ENCODE measurements at places on chromosomes 16 and 17.

- DNase-seq: no peak
Observed at GRCh38 chr17:37417852-37418251, 11.2 kb downstream of the TADA2A start.

- DNase-seq: no peak
Observed at GRCh38 chr17:27218041-27218440, 75.9 kb upstream of the WSB1 start.

DNA sequence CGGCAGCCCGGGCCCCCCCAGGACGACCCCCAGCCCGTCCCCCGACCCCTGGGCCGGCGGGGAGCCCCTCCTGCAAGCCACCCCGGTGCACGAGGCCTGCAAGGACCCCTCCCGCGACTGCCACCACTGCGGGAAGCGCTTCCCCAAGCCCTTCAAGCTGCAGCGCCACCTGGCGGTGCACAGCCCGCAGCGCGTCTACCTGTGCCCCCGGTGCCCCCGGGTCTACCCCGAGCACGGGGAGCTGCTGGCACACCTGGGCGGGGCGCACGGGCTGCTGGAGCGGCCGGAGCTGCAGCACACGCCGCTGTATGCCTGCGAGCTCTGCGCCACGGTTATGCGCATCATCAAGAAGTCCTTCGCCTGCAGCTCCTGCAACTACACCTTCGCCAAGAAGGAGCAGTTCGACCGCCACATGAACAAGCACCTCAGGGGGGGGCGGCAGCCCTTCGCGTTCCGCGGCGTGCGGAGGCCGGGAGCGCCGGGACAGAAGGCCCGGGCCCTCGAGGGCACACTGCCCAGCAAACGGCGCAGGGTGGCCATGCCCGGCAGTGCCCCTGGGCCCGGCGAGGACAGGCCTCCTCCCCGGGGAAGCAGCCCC, 15.6 kb upstream of the ZFPM1 start:
- DNase-seq: peak; percentile 55

- DNase-seq: peak; percentile 62
Observed at GRCh38 chr16:10668322-10669045, 26.2 kb downstream of the TEKT5 start.

- no peak for DNase-seq
Observed at GRCh38 chr16:14419817-14420216, 210.2 kb downstream of the PARN start.

- peak; percentile 65 for DNase-seq
Observed at GRCh38 chr17:81794509-81794908, 9.4 kb upstream of the GCGR start.

GRCh38 chr16:84675423-84675822, 24.4 kb upstream of the USP10 start:
- no peak for DNase-seq

- DNase-seq: no peak
Observed at GRCh38 chr16:81810894-81811538, 31.9 kb downstream of the PLCG2 start.

- DNase-seq: no peak
Observed at GRCh38 chr16:46739934-46740333, 8.2 kb downstream of the MYLK3 start.

DNA sequence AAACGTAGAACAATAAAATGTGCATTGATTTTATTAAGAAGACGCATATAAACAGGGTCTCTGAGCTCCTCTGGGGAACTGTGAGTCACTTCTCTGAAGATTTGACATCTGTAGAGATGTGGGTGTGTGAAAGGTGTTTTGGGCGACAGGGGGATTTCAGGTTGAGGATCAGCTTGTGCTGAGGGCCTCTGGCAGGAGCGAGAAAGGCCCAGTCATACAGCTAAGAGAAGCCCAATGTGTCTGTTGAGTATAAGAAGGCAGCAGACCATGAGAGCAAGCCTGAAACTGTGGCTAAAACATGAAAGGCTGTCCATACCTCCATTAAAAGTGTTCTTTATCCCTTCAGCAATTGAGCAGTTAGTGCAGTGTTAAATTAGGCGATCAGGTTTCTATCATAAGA, 406.5 kb upstream of the MON1B start:
- DNase-seq: no peak

GRCh38 chr16:57822856-57823255, 20.6 kb upstream of the KIFC3 start:
- peak; percentile 28 for DNase-seq

- no peak for DNase-seq
Observed at GRCh38 chr16:58773870-58774269, 39.8 kb upstream of the GOT2 start.

DNA sequence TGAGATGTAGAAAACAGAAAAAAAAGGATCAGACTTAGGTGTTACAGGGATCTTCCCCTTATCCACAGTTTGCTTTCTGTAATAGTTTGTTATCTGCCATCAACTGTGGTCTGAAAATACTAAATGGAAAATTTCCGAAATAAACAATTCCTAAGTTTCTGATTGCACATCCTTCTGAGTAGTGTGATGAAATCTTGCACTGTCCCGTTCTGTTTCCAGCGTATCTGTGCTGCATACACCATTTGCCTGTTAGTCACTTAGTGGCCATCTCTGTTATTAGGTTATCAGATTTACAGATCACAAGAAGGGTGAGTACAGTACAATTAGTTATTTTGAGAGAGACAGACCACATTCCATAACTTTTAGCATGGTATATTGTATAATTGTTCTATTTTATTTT, 185.6 kb upstream of the CPHXL start:
- DNase-seq: no peak

DNA sequence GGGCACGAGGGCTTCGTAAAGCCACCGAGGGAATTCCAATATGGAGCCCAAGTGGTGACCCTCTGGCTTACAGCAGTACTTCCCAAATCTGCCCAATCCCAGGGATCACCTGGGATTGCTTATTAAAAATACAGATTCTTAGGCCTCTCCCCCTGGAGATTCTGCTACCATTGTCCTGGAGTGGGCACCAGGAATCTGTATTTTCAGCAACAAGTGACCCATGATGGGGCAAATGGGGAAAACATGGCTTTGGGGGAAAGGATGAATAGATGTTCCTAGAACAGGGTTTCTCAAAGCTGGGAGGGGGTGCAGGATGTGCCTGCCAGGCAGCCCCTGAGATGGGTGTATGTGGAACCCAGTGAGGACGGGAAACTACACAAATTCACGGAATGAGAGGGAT, 40.6 kb downstream of the EMP2 start:
- no peak for DNase-seq

GRCh38 chr17:67385122-67385988, 8.3 kb downstream of the PITPNC1 start:
- DNase-seq: peak; percentile 21

GRCh38 chr16:59886021-59886420, 1151.9 kb upstream of the GOT2 start:
- no peak for DNase-seq

GRCh38 chr17:74864866-74865395, 5.2 kb upstream of the GRIN2C start:
- DNase-seq: peak; percentile 84

DNA sequence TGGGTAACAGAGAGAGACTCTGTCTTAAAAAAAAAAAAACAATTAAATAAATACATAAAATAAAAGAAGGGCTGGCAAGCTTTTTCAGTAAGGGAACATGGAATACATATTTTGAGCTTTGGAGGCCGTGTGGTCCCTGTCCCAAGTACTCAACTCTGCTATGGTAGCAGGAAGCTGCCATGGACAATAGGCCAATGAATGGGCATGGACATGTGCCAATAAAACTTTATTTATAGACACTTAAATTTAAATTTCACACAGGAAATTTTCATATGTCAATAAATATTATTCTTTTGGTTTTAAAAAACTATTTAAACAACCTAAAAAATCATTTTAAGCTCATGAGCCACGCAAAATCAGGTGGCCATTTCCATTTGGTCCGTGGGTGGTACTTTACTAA, 3.8 kb downstream of the OTOA start:
- DNase-seq: no peak

DNA sequence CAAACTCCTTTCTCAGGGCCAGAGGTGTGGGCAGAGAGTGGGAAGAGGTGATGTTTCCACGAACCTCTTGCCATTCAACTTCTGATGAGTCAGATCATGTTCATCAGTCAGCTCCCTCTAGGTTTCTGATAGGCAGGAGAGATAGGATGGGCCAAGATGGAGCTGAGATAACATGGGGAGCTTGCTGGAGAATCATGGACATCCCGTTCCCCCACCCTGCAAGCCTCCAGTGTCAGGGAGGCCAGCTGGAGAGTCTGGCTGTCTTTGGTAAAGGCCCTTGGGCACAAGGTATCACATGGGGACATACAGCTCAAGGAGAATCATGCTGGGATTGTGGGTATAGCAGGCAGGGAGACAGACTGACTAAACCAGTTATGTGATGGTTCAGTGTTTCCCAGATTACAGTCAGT, 136.0 kb upstream of the IRX3 start:
- no peak for DNase-seq

DNA sequence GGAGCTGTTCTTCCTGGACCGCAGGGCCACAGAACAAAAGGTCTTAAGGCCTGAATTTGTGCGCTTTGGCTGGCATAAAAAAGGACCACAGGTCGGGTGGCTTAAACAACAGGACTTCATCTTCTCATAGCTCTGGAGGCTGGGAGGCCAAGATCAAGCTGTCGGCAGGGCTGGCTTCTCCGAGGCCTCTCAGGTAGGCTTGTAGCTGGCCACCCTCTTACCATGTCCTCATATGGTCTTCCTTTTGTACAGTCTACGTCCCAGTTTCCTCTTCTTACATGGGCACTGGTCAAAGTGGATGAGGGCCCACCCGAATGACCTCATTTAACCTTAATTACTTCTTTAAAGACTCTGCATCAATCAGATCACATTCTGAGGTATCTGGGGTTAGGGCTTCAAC, 257.6 kb downstream of the CBLN1 start:
- no peak for DNase-seq

DNA sequence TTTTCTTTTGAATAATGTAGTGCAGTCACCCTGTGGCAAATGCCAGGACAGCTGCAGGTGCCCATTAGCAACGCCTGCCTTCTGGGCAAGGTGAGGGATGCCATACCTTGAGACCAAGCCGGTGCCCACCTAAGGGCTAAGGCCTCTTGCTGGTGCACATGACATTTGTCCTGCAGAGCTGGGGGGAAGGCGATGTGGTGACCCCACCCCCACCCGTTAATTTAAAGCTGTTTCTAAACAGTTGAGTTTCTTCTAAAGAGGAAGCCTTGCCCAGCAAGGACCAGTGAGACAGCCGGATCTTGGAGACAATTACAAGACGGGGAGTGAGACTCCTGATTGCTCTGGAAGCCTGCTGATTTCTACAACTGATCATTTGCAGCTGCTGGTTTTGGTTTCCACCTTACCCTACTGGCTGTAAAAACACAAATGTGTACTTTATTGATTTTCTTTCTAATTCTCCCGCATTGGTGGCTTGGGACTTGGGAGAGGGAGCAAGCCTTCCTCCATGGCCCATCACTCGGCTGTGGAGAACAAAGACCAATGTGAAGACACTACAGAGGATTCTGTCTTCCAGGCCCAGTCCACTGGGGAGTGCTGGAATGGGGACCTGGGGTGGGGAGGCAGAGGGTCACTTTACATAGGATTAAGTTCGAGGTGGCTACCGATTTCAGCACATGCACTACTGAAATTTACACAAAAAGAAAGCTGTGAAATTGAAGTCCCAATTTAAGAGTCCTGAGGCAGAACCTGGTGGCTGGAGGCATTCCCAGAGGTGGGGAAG, 2.7 kb downstream of the CDK5R1 start:
- no peak for DNase-seq

DNA sequence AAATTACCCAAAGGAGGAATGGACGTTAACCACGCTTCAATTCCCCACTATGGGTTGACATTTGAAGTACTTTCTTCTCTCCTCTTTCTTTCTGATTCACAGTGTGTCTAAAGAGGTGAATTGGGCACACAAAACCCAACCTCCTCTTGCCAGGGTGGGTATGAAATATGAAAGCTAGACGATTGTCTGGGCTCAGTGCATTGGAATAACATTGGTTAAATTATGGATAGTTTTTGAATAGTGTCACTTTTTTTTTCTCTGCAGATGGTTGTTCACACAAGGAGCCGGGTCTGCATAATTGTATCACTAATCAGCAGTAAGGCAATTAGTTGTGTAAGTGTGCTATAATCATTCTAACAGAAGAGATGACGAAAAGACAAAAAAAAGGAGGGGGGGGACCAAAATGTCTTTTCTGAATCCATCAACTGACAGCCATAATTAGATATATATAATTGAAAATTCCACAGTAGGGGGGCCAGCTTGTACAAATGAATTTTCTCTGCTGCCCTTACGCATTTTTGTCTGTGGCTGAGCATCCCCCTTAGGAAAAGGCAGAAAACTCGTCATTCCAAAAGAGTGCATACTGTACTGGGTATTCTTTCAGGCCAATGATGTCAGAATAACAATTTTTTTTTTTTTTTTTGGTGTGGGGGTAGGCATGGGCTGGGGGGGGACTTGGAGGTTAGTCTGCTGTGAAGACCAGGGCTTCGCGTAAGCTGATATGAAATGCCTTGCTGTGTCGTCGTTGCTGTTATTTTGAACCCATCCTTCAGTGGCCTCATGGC, 307.5 kb upstream of the SALL1 start:
- DNase-seq: no peak

DNA sequence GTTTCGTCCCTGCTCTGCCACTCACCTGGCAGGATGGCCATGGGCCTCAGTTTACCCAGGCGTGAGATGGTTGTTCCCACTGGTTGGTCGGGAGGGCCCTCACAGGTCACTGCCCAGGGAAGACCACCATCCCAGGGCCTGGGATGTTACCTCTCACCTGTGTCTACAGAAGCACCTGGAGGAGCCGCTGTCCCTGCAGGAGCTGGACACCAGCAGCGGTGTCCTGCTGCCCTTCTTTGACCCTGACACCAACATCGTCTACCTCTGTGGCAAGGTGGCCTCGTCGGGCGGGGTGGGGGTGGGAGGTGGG, 4.1 kb downstream of the CORO1A start:
- DNase-seq: no peak

DNA sequence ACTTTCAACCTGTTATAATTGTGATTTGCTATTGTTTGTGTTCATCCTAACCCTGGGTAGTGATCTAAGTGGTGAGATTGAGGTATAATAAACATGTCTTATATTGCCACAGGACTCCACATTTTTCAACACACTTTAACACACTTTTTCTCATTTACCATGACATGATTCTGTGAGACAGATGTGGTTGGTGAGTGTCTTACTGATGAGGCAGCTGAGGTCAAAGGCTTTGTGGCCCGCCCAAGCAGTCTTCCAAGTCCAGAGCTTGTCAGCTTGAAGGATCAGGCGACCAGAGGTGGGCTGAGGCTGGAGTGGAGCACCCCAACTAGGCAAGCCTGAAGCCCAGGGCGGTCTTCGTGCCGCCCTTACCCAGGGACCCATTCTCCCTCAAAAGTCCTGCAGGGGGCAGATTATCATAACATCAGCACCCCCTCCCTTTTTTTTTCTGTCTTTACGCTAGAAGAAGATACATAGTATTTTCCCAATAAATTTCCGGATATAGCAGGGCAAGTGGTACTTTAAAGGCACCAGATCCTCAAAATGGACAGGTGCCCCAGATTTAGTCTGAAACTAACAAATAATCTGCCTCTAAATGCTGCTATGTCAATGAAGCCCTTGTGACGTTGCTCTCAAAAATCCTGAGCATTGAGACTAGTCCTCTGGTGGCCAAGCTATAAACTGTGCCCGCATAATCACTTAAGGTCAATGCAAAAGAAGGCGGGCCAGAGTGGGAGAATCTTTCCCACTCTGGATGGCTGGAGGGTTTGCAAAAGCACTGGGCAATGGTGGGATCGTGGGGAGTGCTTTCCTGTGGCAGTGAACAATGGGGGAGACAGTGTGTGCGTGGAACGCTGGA, 21.1 kb downstream of the KCTD19 start:
- no peak for DNase-seq

Measured in DMS53 (cell line).